ENCODE measurements at places on chromosomes 2 and 18. TPM values are rescaled to one million over a fixed set of nuclear protein-coding genes. Genes with fewer than 3 reads are reported as not detected.
A peak's percentile ranks its signal among the peaks of the same experiment; 100 is the strongest.

KATNAL2 gene
- total RNA-seq = 3.8 TPM

COL4A4 gene
- total RNA-seq = 24.3 TPM

DNA sequence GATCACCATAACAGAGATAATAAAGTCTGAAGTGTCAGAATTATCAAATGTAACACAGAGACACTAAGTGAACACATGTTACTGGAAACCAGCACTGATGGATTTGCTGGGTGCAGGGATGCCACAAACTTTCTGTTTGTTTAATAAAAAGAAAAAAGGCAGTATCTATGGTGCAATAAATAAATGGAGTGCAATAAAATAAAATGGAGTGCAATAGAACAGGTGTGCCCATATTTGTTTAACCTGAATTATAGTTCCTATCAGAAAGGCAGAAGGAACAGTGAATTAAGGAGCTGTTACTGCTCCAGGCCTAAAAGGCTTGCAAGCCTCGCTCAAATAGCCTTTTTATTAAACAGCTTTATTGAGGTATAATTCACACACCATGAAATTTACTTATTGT, 81.0 kb upstream of the KIDINS220 start:
- H3K27ac ChIP-seq = no peak overlapping the region
- no peak overlapping the region for H3K4me3 ChIP-seq
- DNase-seq = no peak
- H3K36me3 ChIP-seq = no peaks in the 10 kb centered on the region

GRCh38 chr2:27765621-27766286, 5.8 kb upstream of the MRPL33 start:
- H3K27ac ChIP-seq = peak overlapping the region; percentile 76
- peak overlapping the region; percentile 41 for H3K4me3 ChIP-seq
- peak; percentile 86 for DNase-seq
- peaks cover 14% of the 10 kb centered on the region for H3K4me1 ChIP-seq

DNA sequence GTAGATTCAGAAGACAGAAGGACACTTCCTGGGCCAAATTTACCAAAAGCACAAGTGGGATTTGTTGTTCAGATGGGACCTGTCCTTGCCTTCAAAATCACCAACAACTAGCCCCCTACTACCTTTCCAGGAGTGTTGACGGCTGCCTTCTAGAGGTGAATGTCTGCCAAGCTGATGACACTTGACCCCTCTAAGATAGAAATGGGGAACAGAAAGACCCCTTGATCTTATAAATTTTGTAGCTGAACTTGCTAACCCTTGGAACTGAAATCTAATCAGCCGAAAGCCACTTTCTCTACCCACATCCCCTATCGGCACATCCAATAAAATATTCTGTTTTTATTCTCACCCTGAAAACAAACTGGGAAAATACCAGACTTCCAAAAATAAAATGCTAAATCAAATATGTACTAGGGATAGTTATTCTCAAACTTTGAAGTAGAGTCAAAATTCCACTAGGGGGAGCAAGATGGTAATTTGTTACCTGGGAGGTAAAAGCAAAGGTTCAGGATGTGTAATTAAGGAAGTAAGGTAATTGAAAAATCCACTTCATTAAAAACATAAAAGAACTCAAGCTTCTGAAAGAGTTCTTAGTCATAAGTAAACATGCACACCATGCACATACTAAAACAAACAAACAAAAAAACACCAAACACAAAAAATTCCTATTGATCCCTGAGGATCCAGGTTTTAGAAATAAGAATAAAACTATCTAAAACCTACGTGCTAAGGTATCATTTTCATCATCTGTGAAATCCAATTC, 119.2 kb downstream of the ANKRD44 start:
- no peak overlapping the region for H3K27ac ChIP-seq
- H3K27me3 ChIP-seq = no peaks in the 10 kb centered on the region
- no peak overlapping the region for H3K4me3 ChIP-seq
- H3K4me1 ChIP-seq = peaks cover 43% of the 10 kb centered on the region

- DNase-seq = no peak
- H3K27me3 ChIP-seq = peaks cover 7% of the 10 kb centered on the region
- no peaks in the 10 kb centered on the region for H3K36me3 ChIP-seq
- no peak overlapping the region for H3K4me3 ChIP-seq
- H3K27ac ChIP-seq = no peak overlapping the region
Observed at GRCh38 chr2:44016282-44016681, 20.5 kb upstream of the LRPPRC start.

- H3K4me1 ChIP-seq = no peaks in the 10 kb centered on the region
- no peaks in the 10 kb centered on the region for H3K27me3 ChIP-seq
- no peaks in the 10 kb centered on the region for H3K36me3 ChIP-seq
- DNase-seq = no peak
Observed at GRCh38 chr2:234257859-234258561, 207.5 kb downstream of the SPP2 start.

Measured in lower lobe of right lung (tissue), 2 donors.